B cell (primary cell): ENCODE measurements at places on chromosomes 16 and 17. TPM values are rescaled to one million over a fixed set of nuclear protein-coding genes. Genes with fewer than 3 reads are reported as not detected.

The SULT1A2 gene
- 0.32 and 0.36 TPM in 2 replicates for total RNA-seq

- no peak for DNase-seq
Observed at GRCh38 chr17:10716218-10716617, 13.6 kb downstream of the TMEM220 start.

The NETO2 gene
- 4.1 and 4.2 TPM in 2 replicates for total RNA-seq

DNA sequence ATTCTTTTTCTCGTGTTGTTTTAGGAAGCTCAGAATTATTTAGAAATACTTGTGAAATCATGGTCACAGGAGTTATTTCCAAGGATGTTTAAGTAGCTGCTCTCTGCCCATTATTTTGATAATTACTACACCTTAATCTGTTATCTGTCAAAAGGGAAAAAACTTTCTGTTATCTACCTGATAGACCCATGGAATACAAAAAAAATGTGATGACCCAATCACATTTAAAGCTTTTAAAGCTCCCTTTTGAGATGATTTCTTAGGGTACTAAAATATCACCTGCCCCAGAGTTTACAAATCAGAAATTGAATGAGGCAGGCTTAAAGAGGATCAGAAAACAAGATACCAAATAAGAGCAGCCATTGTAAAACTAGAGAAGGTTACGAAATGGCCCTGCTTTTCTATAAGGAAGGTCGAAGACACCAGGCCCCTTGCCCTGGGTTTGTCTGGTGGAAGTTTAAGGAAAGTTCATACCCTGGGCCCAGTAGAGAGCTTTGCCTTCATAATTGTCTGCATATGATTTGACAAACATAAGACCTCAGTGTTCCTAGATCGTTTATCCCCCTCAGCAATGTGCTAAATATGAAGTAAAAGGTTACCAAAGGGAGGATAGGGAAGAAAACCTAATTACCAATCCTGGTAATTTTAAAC lies 149.9 kb upstream of the TBX2 start:
- no peak for DNase-seq
